IMR-90 (cell line): ENCODE measurements at places on chromosomes 2 and 18. TPM values are rescaled to one million over a fixed set of nuclear protein-coding genes. Genes with fewer than 3 reads are reported as not detected.

DNA sequence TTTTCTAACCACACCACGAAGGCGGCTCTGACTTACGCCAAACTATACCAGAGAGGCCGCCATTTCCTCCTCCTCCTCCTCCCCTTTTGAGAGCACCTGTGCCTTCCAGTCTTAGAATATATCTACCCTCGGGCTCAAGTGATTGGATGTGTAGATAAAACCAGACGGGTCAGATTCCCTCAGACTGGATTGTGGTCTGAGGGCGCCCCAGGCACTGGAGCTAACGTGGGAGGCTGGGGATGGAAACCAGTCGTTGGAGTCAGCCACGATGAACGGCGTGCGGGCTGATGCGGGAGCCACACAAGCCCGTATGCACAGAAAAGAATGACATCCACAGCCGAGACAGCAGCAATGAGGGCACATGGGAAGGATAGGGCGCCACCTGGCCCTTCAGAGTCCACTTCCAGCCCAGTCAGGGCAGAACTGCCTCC lies 12.3 kb upstream of the ODC1 start:
- no peak for DNase-seq

- DNase-seq = no peak
Measured at GRCh38 chr2:37896319-37896718, 28.8 kb upstream of the RMDN2 start.

DNA sequence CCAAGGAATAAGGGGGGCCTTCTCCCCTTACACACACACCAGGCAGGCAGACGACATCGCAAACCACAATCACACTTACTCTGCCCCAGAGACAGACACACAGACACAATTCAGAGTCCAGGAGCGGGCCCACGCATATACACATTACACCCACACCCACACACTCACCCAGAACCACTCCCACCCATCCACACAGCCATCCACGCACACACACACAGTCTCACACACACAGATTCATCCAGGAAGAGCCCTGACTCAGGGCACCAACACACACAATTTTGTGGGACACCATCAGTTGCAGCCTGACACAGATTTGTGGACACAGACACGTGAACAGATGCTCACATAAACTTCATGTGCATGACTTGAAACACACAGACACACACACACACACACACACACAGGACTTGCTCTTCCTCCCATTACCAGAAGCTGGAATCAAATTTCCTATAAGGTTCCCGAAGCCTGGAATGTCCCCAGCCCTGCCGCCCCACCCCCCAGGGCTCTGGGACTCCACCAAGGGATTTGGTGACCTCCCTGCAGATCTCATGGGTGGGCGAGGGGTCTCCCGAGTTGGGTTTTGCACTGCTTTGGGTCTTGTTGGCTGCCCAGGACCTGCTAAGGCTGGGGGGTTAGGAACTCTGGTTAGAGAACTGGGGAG lies 23.5 kb downstream of the TNS1 start:
- DNase-seq = peak; percentile 77

GRCh38 chr18:50628533-50628905 lies 68.6 kb downstream of the MAPK4 start:
- DNase-seq = no peak

GRCh38 chr2:50449306-50449705 lies 582.6 kb downstream of the NRXN1 start:
- no peak for DNase-seq

- no peak for DNase-seq
Measured at GRCh38 chr2:38237311-38237710, 139.8 kb downstream of the ATL2 start.

- DNase-seq = peak; percentile 86
Measured at GRCh38 chr18:68448736-68449135, 266.2 kb downstream of the TMX3 start.

- no peak for DNase-seq
Measured at GRCh38 chr2:122423934-122424333, 668.5 kb downstream of the TSN start.

GRCh38 chr2:43708891-43709290 lies 32.7 kb upstream of the C1GALT1C1L start:
- DNase-seq = peak; percentile 31

The SRBD1 gene
- 14.7 and 20.6 TPM in 2 replicates for total RNA-seq

The ATP5F1A gene
- total RNA-seq = 1,085 and 1,283 TPM in 2 replicates

The RAB10 gene
- 30.1 and 79.7 TPM in 2 replicates for total RNA-seq

- DNase-seq = peak; percentile 32
Measured at GRCh38 chr18:434410-434809, 66.1 kb downstream of the COLEC12 start.

DNA sequence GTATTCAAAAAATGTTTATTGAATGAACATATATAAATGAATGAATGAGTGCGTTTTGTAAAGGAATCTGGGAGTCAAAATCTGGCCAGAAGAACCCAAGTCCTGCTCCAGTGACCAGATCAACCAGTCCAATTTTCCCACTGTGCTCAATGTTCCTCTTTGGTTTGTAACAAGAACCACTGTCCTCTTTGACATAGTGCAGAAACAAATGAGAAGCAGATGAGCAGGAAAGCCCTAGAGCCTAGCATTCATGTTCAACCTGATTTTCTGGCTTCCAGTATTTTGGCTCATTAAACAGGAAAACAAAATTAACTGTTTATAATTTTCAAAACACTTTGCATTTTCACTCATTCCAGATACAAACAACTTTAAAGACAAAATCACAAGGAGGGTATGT lies 23.2 kb downstream of the FAM124B start:
- no peak for DNase-seq

The ZNF532 gene
- 29.9 and 30.0 TPM in 2 replicates for total RNA-seq

- DNase-seq = no peak
Measured at GRCh38 chr18:66439670-66440069, 164.2 kb downstream of the CDH19 start.

- DNase-seq = no peak
Measured at GRCh38 chr2:220165401-220165800, 538.0 kb downstream of the SLC4A3 start.

The BMP10 gene
- total RNA-seq = not detected in 2 replicates

- DNase-seq = no peak
Measured at GRCh38 chr2:159788253-159788652, 9.8 kb downstream of the CD302 start.

- no peak for DNase-seq
Measured at GRCh38 chr2:1804351-1804771, 60.0 kb upstream of the PXDN start.

The TRPM8 gene
- total RNA-seq = not detected in 2 replicates

- no peak for DNase-seq
Measured at GRCh38 chr2:38220164-38220563, 144.2 kb upstream of the CYP1B1 start.

The DLGAP1 gene
- total RNA-seq = under 0.01 TPM in 1 of 2 replicates, not detected in the other

GRCh38 chr2:148455791-148456190 lies 188.8 kb upstream of the EPC2 start:
- peak; percentile 4 for DNase-seq

DNA sequence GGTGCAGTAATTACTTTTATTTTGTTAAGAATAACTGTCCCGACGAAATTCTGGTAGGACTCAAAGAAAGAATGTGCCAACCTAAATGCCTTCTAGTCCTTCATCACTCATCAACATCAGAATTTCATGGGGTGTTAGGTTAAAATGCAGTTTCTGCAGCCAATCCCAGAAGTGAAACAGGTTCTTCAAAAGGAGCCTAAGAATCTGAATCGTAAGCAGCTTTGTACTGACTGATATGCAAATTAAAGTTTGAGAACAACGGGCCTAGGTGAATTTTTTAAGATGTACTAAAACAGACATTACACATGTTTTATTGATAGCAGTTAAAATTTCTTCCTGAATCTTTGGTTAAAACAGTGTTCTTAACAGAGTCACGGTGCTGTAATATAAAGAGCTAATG lies 140.3 kb upstream of the ZC3H15 start:
- DNase-seq = no peak

- no peak for DNase-seq
Measured at GRCh38 chr2:46303233-46303632, 6.0 kb downstream of the EPAS1 start.

DNA sequence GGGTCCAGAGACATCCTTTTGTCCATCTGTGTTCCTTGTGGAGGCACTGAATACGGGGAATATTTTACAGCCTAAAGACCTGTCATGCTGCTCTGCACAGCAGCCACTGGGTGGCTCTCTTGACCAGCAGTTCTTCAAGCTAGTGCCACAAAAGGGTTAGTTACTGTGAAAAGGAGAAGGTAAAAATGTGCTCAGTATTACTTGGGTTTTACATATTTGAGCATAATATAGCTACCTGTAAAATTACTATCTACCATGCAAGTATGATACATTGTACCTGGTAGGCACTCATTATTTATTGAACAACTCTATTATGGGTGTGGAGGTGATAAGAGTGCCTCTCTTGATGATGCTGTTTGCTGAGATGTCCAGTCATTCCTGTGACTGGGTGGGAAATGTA lies 23.6 kb downstream of the FZD5 start:
- peak; percentile 79 for DNase-seq

DNA sequence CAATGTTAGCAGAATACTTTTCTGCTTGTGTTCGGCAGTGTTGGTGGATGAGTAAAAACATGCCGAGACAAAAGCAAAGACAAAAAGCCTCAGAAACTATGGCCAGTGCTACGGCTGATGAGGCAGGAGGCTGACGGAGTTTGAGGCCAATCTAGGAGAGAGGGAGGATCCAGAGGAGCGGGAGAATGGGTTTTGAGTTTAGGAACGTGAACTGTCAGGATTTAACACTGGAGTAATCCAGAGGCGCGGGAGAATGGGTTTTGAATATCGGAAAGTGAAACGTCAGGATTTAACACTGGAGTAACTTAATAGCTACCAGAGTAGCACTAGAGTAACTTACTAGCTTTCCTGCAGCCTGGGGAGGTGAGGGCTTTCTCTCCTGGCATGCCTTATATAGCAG lies 37.4 kb downstream of the LYPD6B start:
- no peak for DNase-seq

DNA sequence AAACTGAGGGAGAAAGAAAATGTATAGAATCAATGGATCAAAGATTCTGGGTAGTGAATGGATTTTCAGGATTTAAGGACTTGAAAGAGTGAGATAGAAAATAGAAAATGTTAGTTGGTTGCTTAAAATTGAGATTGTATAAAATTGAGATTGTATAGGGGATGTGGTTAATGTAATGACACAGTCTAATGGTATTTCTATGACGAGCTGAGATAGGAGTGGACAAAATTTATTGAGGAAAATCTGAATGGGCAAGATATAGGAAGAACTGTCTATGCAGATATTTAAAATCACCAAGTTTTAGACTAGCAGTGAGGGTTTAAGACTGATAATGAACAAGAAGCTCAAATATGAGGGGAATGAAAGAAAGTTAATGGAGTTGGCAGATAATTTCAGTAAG lies 406.6 kb downstream of the NYAP2 start:
- peak; percentile 42 for DNase-seq

The SLC25A12 gene
- total RNA-seq = 17.6 and 23.6 TPM in 2 replicates

The HAAO gene
- 0.18 TPM in 1 of 2 replicates, not detected in the other for total RNA-seq

DNA sequence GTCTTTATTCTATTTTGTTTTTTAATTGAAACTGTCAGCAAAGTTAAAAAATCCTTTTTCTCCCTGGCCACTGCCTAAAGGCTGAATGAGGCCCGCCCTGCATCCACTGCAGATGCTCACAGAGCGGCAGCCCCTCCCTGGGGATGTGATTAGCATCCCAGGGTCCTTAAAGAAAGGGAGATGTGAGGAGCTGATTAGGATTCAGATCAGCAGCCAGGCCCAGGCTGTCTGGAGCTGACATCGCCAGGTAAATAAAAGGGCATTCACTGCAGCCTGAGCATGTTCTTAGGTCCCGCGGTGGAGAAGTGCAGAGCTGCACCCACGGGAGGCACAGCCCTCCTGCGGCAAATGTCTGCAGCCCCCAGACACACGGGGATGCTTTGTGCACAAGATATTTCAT lies 83.8 kb downstream of the LONRF2 start:
- DNase-seq = no peak

The FAM161A gene
- total RNA-seq = 1.1 and 1.3 TPM in 2 replicates

- DNase-seq = no peak
Measured at GRCh38 chr2:127041259-127041970, 65.5 kb downstream of the BIN1 start.

The REG3G gene
- total RNA-seq = not detected in 2 replicates

GRCh38 chr18:79438898-79439627 lies 43.3 kb downstream of the NFATC1 start:
- DNase-seq = peak; percentile 6

DNA sequence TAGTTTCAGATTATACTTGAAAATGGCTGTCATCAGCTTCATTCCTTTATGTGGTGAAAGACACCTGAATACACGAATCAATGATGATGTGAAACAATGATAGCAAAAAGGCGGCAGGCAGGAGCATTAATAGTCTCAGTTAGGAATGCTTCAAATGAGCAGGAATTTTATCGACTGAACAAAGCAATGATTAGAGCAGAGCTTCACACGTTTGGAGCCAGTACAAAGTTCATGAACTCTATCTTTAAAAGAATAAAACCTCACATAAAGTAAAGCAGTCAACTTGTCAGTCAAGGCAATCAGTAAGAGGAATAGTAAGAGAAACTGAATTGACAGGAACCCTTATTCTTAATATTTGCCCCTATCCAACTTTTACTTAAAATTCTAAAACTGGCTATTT lies 78.4 kb upstream of the SERTAD2 start:
- DNase-seq = no peak

The MRO gene
- not detected in 2 replicates for total RNA-seq

The SLC14A1 gene
- total RNA-seq = 21.7 and 31.9 TPM in 2 replicates
